ENCODE measurements at places on chromosomes 4 and X.

DNA sequence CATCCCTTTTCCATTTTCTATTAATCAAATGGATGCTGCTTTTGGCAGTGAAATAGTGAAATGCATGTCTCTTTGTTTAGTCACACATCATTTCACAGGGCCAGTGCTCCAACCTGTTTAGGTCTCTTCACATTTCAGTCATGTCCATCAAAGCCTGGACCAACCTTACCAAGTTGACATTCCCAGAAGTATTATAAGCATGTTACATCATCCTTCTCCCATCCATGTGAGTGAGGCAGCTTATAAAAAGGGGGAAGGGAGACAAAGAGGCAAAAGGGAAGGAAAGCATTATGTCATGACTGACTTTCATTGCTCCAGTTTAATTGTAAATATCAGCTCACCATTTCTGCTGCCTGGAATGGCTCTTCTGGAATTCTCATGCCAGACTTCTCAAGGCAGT, 94.4 kb downstream of the NWD2 start:
- H3K27me3 ChIP-seq, result no peaks in the 10 kb centered on the region
- no peak for DNase-seq
- no peak overlapping the region for H3K27ac ChIP-seq

DNA sequence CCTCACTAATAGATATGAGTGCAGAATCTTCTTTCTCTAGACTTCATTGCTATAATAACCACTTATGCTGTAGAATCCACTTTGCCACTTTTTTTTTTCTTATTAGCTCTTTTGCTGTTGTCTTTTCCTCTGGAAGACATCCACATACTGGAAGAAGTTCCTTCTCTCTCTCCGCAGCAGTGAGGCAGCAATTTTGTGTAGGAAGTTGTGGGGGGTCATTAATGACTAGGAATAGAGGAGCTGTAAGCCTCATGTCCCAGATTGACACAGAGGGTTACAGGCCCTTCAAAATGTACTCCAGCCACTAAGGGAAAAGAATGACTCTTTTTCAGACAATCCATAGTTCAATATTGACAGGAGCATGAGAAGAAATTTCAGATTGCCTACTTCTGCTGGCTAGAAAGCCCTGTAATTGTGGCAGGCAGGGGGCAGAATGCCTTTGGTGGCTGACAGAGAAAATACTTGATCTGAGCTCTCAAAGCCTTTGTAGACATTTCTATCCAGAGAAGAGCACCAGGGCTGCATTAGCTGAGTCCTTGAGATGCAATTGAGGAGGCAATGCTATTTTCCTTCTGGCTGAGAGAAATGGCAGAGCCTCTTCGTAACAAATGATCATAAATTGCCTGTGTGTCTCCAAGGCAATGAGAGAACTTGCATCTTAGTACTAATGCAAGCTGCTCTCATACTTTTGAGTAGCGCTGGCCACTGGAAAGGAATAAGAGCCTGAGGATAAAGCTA, 856.2 kb downstream of the STIM2 start:
- no peak overlapping the region for H3K4me3 ChIP-seq
- no peak for DNase-seq
- H3K27ac ChIP-seq, result peak overlapping the region; percentile 40

GRCh38 chr4:78545275-78546246, 6.0 kb upstream of the ANXA3 start:
- no peaks in the 10 kb centered on the region for H3K36me3 ChIP-seq
- no peaks in the 10 kb centered on the region for H3K27me3 ChIP-seq
- no peaks in the 10 kb centered on the region for H3K4me1 ChIP-seq
- no peak overlapping the region for H3K4me3 ChIP-seq

DNA sequence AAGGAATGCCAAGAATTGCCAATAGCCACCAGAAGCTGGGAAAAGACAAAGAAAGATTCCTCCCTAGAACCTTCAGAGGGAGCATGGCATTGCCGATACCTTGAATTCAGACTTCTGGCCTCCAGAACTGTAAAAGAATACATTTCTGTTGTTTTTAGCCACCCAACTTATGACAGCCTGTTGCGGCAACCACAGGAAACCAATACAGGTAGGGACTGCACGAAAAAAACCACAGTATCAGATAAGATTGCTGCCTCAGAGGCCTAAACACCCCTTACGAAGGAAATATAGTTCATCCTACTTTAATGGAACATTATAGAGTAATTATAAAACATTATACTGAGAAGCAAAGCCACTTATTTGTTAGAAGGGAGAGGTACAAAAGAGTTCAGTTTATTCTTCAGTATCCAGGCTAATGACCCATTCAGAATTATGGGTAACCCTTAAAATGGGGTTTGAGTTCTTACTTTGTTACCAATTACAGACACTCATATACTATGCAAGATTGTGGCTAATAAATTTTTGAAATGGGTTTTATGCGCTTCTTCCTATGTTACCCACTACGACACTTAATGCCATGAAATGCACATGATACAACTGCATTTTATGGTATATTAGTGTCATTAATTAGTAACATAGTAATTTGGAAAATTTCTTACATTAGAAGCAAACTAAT, 37.4 kb upstream of the SMIM10L2A start:
- DNase-seq, result no peak
- H3K27me3 ChIP-seq, result no peaks in the 10 kb centered on the region

GRCh38 chr4:160592258-160592657, 1489.4 kb downstream of the RAPGEF2 start:
- no peak overlapping the region for H3K4me3 ChIP-seq
- no peaks in the 10 kb centered on the region for H3K36me3 ChIP-seq
- no peaks in the 10 kb centered on the region for H3K27me3 ChIP-seq
- no peaks in the 10 kb centered on the region for H3K4me1 ChIP-seq

DNA sequence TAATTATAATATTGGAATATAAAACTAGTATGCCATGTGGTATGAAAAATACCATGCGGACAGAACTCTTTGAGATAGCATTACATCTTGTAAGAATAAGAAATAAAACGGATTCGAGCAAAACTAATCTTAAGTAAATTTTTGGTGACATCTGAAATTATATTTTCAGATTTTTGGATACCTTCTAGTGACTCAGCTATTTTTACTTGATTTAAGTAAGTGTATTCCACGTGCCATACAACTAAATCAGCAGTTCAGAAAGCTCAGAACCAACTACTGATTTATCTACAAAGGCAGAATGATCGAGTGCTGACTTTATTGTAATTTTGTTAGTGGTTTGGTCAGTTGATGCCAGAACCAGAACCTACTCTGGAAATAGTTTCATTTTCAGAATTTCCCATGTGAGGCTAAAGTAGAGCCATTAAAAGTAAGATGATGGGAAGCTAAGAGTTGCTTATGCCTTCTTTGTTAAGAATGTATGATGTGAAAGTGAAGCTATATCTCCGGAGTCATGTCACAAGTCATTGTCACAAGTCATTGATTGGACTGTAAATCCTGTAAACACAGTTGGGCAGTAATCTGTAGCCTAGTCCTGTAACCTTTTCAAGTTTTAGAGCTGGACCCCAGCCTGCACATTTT, 4.0 kb downstream of the ING2 start:
- H3K4me1 ChIP-seq, result peaks cover 27% of the 10 kb centered on the region
- no peak overlapping the region for H3K4me3 ChIP-seq
- no peak for DNase-seq
- no peak overlapping the region for H3K27ac ChIP-seq
- H3K27me3 ChIP-seq, result no peaks in the 10 kb centered on the region
- peaks cover 14% of the 10 kb centered on the region for H3K36me3 ChIP-seq

- H3K4me1 ChIP-seq, result no peaks in the 10 kb centered on the region
- no peak overlapping the region for H3K27ac ChIP-seq
- no peak overlapping the region for H3K4me3 ChIP-seq
- H3K36me3 ChIP-seq, result no peaks in the 10 kb centered on the region
- no peaks in the 10 kb centered on the region for H3K27me3 ChIP-seq
Measured at GRCh38 chr4:131370846-131371245, 1778.2 kb upstream of the PCDH10 start.

DNA sequence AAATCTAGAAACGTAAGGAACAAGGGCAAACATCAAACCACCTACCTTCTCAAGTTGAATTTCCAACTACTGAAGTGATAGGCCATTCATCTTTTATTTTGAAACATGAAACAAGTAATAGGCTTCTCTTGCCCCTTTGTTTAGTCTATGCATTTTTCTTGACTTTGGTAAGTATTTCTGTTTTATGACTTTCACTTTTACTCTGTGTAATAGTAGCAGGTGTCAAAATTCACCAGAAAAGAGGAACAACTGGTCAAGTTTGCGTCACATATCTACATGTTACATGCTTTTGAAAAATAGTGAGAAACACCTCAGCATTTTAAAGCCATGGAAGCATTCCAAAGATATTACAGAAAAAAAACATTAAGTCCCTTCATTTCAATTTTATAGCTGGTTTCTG, 157.1 kb upstream of the FTHL17 start:
- no peak for DNase-seq
- H3K27ac ChIP-seq, result peak overlapping the region; percentile 38
- H3K27me3 ChIP-seq, result no peaks in the 10 kb centered on the region
- peaks cover 8% of the 10 kb centered on the region for H3K4me1 ChIP-seq

DNA sequence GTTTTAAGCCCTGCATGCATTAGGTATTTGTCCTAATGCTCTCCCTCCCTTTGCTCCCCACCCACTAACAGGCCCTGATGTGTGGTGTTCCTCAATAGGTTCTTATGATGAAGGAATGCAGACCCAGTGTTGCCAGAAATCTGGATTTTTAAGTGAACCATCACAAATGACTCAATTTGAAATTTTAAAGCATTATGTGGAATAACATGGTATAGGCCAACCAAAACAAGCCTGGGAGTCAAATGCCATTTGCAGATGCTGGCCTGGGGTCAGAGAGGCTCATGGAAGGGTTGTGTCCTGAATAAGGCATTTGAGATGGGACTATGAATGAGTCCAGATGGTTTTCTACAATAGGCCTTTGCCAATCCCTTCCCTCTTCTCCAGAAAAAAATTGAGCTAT, 179.6 kb downstream of the SHROOM3 start:
- no peak overlapping the region for H3K27ac ChIP-seq
- H3K36me3 ChIP-seq, result no peaks in the 10 kb centered on the region
- no peaks in the 10 kb centered on the region for H3K27me3 ChIP-seq
- DNase-seq, result no peak

Data from suprapubic skin (tissue), 4 donors.